Stimulated activated memory B cell treated with anti-CD40 and anti-IgM and Interleukin-4, amounts not matched to agents 10 μg/mL and 1 μg/mL and 100 μg/mL, for 72 hours (primary cell): ENCODE measurements at places on chromosomes 5 and 9.

- no peak for ATAC-seq
These were observed 179.0 kb downstream of the FANCC start for GRCh38 chr9:95138474-95138873.

DNA sequence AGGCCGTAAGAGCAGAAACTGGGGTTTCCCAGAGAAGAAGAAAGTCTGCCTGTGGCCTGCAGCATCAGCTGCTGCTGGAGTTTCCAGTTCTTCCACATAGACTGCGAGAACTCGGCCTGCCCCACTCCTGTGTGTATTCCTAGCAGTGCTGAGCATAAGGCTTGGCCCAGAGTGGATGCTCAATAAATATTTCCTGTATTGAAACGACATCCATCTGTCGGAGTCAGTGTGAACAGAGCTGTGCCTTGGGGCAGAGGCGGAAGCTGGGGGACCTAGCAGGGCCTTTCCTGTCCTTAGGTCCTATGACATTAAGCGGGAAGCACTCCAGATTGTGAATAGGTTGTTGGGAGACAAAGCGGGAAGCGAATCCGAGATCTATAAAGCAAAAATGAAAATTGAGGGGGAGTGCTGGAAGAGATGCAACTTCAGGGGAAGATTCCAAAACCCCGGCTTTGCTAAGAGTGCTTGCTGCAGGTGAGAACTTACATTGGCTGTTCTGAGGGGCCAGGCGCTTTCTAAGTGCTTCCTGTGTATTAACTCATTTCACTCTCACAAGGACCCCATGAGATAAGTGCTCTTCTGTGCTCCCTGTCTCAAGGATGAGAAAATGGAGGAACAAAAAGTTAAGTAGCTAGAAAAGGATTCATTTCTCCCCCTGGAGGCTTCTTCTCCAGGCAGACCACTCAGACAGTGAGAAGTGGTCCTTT is 76.1 kb upstream of the CXCL14 start:
- no peak for ATAC-seq

DNA sequence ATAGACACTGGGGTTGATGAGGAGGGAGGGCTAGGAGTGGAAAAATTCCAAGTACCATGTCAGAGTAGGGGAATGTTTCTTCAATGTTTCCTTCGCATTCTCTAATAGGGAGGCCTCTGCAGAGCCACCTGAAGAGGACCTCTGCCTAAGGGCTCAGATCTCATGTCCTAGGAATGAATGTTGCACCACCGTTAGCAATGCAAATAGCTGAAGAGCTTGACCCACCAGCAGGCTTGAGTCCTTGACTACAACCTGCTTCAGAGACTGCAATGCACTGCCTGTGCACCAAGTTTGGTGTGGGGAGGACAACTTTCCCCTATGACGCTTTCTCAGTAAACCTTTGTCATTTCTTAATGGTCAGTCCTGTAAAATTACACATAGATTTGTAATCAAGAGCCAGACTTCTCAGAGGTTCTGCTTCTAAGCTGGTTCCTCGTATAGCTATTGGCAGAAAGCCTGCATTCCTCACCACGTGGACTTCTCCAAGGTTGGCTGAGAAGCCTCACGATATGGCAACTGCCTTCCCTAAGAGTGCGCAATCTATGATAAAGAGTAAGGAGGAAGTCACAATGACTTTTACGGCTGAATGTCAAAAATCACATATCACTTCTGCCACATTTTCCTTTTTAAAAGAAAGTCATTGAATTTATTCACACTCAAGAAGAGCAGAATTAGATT is 600.7 kb upstream of the PTGER4 start:
- no peak for ATAC-seq

DNA sequence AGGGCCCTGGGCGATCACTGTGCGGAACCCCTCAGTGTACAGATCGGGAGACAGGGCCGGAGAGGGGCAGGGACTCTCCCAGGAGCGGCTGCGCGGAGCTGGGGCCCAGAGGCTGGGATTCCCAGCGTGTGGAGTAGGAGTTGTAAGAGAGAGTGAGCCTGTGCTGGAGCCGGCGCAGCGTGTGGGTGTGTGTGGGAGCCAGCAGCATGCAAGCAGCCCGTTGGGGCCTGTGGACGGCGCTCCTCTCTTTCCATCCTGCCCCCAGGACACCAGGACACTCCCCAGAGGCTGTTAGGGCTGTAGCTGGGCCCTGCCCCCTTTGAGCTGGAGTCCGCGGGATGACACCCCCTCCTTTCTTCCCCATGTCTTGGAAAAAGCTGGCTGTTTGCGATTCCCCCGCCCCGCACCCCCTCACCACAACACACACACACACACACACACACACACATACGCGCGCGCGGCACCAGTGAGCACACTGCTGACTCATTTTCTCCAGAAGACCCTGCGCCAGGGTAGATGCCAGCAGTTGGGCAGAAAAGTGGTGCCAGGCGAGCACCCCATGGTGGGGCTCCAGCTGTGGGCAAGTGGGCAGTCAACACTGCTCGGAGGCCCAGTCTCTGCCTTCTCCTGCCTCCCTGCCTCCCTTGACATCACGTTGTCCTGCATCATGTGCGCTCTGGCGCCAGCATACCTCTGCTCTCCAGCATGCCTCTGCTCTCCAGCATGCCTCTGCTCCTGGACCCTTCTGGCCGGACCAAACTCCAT is 1.5 kb downstream of the COL27A1 start:
- no peak for ATAC-seq

- ATAC-seq: no peak
These were observed 490.8 kb upstream of the ST8SIA4 start for GRCh38 chr5:101393795-101394450.

GRCh38 chr5:95448789-95449188 is 57.6 kb downstream of the FAM81B start:
- ATAC-seq: no peak
